Activated T-helper 2 cell treated with anti-CD3 and anti-CD28 coated beads, Interferon-gamma antibody, Interleukin-2, Interleukin-4, amounts not matched to agents 10 μg/mL and 5 μg/mL and 100 μg/mL, durations not matched to agents 14 hours and 24 hours and 36 hours (primary cell): ENCODE measurements at places on chromosomes 13 and 19. TPM values are rescaled to one million over a fixed set of nuclear protein-coding genes. Genes with fewer than 3 reads are reported as not detected.
A peak's percentile ranks its signal among the peaks of the same experiment; 100 is the strongest.

AMER2 gene
- total RNA-seq = not detected in 2 replicates

ZNF208 gene
- 0.05 and 0.48 TPM in 2 replicates for total RNA-seq

KASH5 gene
- total RNA-seq = 0.14 and 0.28 TPM in 2 replicates

SLC5A5 gene
- total RNA-seq = 0.69 and 0.75 TPM in 2 replicates

CBLC gene
- not detected in 2 replicates for total RNA-seq

NLRP11 gene
- total RNA-seq = not detected in 2 replicates

ZNF541 gene
- 0.09 and 0.46 TPM in 2 replicates for total RNA-seq

ERICH4 gene
- total RNA-seq = not detected in 2 replicates

CYP2A6 gene
- total RNA-seq = not detected in 2 replicates

KIR2DL4 gene
- not detected in 2 replicates for total RNA-seq

APOC4 gene
- total RNA-seq = not detected in 2 replicates

ACP7 gene
- not detected in 2 replicates for total RNA-seq

TPRX1 gene
- not detected in 2 replicates for total RNA-seq

CEACAM19 gene
- 1.3 and 1.5 TPM in 2 replicates for total RNA-seq

DNA sequence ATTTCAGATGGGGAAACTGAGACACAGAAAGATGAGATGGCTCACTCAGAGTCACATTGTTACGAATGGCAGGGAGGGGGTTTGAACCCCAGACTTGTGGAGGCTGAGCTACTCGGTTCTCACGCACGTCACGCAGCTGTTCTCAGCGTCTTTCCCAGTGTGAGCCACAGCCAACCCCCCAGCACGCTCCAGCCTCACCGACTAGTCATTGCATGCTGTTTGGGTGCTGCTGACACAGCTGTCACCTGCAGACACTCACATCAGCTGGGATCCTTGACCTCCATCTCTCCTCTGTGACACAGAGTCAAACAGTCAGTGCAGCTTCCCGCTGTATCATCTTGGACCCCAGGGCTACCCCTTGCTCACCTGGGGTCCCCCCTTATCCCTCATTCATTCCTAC lies 2.4 kb upstream of the NCAN start:
- peaks cover 17% of the 10 kb centered on the region for H3K4me1 ChIP-seq
- H3K36me3 ChIP-seq = no peaks in the 10 kb centered on the region
- H3K27ac ChIP-seq = no peak overlapping the region
- H3K4me3 ChIP-seq = no peak overlapping the region
- DNase-seq = no peak
- H3K27me3 ChIP-seq = peaks cover 28% of the 10 kb centered on the region

DNA sequence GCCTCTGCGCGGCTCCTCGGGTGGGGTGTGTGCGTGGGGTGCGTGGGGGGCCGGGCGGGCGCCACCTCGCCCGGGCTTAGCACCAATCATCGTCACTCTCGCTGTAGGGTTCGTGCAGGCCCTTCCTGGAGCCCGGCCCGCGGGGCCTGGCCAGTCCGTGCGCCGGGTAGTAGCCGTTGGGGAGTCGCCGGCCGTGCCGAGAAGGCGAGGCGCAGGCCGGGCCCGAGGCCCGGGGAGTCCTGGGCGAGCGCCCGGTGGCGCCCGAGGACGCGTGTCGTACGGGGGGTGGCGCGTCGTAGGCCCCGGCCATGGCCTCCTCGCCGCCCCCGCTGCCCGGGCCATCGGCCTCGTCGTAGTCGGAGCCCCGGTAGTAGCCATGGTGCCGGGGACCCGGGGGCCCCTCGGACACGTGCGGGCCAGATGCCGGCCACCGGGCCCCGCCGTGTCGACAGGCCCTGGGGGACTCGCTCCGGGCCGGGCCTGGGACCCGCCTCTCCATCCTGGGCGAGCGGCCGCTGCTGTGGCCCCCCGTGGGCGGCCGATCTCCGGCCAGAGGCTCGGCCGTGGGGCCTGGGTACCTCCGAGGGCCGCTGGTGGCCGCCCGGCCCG lies 57.1 kb downstream of the IER2 start:
- no peak for DNase-seq
- H3K4me3 ChIP-seq = no peak overlapping the region
- no peaks in the 10 kb centered on the region for H3K36me3 ChIP-seq
- H3K4me1 ChIP-seq = peaks cover 5% of the 10 kb centered on the region
- no peaks in the 10 kb centered on the region for H3K27me3 ChIP-seq

- no peaks in the 10 kb centered on the region for H3K36me3 ChIP-seq
- H3K4me3 ChIP-seq = peak overlapping the region; percentile 49
- H3K27me3 ChIP-seq = peaks cover 62% of the 10 kb centered on the region
- H3K27ac ChIP-seq = no peak overlapping the region
- no peak for DNase-seq
- H3K4me1 ChIP-seq = peaks cover 37% of the 10 kb centered on the region
Measured at GRCh38 chr19:47445527-47445926, 26.2 kb downstream of the SLC8A2 start.

DNA sequence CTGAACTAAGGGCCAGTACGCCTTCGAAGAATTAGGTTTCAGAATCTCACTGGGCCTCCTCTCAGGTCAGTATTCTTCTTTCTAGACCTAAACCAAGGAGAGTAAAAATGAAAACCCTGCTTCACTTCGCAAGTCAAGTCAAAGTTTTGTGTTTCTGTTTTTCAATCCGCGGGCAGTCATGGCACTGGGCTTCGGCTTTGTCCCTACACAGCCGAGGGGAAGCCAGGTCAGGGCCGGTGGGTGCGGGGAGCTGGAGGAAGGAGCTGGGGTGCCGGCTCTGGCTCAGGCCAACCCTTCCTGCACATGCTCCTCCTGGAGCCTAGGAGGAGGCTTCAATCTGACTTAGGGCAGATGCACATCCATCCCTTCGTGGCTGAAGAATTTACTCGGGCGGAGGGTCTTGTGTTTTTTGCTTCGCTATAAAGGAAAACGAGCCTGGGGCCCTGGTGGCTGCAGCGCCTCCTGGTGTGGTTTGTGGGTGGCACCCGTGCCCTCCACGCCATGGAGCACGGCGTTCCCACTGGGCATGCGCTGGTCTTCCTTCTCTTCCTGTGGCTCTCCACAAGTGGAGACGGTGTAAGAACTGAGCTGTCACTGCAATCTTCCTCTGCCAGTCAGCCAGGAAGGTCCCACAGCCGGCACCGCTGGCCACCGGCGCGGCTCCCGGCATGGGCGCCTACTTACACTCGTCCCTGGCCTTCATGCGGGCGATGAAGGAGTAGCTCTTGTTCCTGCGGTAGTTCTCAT lies 22.5 kb downstream of the C19orf44 start:
- peaks cover 60% of the 10 kb centered on the region for H3K36me3 ChIP-seq
- DNase-seq = no peak
- no peaks in the 10 kb centered on the region for H3K4me1 ChIP-seq
- H3K27ac ChIP-seq = no peak overlapping the region
- no peak overlapping the region for H3K4me3 ChIP-seq
- H3K27me3 ChIP-seq = no peaks in the 10 kb centered on the region

GRCh38 chr19:4402171-4403004 lies at the start of gene CHAF1A:
TSS of gene CHAF1A (plus strand) at chr19:4402640. CDS start at chr19:4402763, 123 bp downstream.
- peak within 1 kb of the TSS; percentile 96 for H3K4me3 ChIP-seq
- peak; percentile 99 for DNase-seq
- H3K27me3 ChIP-seq = no peaks in the 10 kb centered on the region
- H3K36me3 ChIP-seq = peaks cover 36% of the 10 kb centered on the region
- peak within 1 kb of the TSS; percentile 90 for H3K27ac ChIP-seq

GRCh38 chr19:9306443-9306842 lies 3.2 kb downstream of the ZNF699 start:
- no peak overlapping the region for H3K4me3 ChIP-seq
- H3K4me1 ChIP-seq = peaks cover 12% of the 10 kb centered on the region
- no peak overlapping the region for H3K27ac ChIP-seq
- peaks cover 47% of the 10 kb centered on the region for H3K36me3 ChIP-seq

GRCh38 chr19:13797870-13798269 lies 2.6 kb downstream of the ZSWIM4 start:
- no peak for DNase-seq
- no peak overlapping the region for H3K4me3 ChIP-seq
- H3K4me1 ChIP-seq = peaks cover 15% of the 10 kb centered on the region
- peaks cover 8% of the 10 kb centered on the region for H3K36me3 ChIP-seq
- no peak overlapping the region for H3K27ac ChIP-seq

GRCh38 chr19:6276447-6276846 lies 3.3 kb downstream of the MLLT1 start:
- H3K27me3 ChIP-seq = no peaks in the 10 kb centered on the region
- H3K4me3 ChIP-seq = no peak overlapping the region
- H3K36me3 ChIP-seq = peaks cover 11% of the 10 kb centered on the region

- no peaks in the 10 kb centered on the region for H3K27me3 ChIP-seq
- peaks cover 15% of the 10 kb centered on the region for H3K4me1 ChIP-seq
- DNase-seq = no peak
- peaks cover 56% of the 10 kb centered on the region for H3K36me3 ChIP-seq
Measured at GRCh38 chr19:45528149-45528743, 21.0 kb downstream of the VASP start.

DNA sequence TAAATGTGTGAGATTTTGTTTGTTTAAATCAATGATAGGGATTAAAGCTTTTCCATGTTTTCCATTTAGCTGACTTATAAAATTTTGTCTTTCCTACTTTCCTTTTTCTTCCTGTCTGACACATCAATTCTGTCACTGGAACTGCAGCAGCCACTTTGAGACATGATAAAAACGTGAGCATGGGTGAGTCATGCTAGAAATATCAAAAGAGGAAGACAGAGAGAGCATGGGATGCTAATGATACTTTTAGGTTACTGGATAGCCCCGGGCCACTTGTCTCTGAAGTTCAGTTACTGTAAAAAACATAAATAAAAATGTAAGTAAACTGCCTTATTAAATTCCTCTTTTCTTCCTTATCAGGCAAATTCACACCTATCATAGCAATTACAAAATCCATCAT lies 1332.0 kb upstream of the PCDH20 start:
- H3K4me3 ChIP-seq = no peak overlapping the region
- no peaks in the 10 kb centered on the region for H3K27me3 ChIP-seq
- no peak for DNase-seq
- no peaks in the 10 kb centered on the region for H3K36me3 ChIP-seq

DNA sequence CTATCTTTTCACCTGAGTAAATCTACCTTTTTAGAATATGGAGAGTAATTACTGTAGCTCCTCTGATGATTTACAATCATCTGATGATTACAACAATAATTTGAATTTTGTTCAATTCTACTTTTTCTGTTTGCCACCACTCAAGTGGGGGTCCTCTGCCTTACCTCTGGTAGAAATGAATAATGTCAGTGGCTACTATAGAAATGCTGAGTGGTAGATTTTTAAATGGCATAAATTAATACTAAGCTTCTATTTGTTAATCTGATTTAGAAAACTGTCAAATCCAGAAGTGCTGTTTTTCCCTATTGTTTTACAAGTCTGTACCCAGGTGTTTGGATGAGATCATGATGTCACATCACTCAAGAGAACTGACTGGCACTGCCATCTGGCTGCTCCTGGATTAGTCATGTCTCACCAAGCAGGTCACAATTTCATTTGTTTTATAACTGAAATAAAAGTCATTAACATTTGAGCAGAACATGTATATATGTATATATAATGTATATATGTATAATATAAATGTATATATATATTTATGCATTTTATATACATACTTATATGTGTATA lies 494.8 kb downstream of the TBC1D4 start:
- no peak for DNase-seq
- no peaks in the 10 kb centered on the region for H3K36me3 ChIP-seq
- no peak overlapping the region for H3K27ac ChIP-seq
- H3K4me3 ChIP-seq = no peak overlapping the region
- H3K4me1 ChIP-seq = no peaks in the 10 kb centered on the region

DNA sequence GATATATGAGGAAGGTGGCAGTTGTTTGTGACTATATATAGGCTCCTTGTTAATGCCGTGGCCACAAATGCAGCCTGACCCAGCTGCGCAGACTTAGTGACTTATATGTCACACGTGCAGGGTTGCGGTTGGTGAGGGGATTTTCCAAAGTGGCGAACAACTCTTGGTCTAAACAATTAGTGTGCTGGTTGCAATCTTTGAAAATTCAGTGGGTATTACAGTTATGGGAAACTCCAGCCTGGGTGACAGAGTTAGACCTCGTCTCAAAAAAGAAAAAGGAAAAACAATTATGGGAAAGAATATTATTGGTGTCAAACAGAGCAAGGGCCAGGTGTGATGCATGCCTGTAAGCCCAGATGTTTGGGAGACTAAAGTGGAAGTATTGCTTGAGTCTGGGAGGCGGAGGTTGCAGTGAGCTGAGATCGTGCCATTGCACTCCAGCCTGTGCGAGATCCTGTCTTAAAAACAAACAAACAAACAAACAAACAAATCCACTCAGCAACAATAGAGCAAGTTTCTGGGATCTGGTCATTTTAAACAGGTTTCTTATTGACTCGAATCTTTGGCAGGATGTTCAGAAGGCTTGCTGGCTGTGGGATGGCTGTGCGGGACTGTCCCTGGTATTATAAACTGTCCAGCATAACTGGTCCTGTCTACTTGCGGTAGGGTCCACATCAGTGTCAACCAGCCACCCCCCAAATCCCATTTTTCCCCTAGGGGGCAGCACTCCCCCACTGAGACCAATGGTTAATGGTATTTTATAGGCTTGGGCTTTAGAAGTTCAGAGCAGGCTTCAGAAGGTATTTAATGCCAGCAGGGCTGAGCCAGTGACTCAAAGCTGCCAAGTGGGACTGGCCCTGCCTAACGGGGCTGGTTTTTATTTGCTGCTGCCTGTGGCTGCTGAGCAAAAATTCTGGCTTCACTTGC lies 15.4 kb downstream of the RELB start:
- peak; percentile 46 for DNase-seq
- peak overlapping the region; percentile 77 for H3K27ac ChIP-seq
- no peaks in the 10 kb centered on the region for H3K27me3 ChIP-seq

- no peaks in the 10 kb centered on the region for H3K27me3 ChIP-seq
- H3K36me3 ChIP-seq = peaks cover 48% of the 10 kb centered on the region
- H3K4me3 ChIP-seq = peak overlapping the region; percentile 33
- no peak overlapping the region for H3K27ac ChIP-seq
- peaks cover 44% of the 10 kb centered on the region for H3K4me1 ChIP-seq
Measured at GRCh38 chr19:16200038-16201010, 2.6 kb downstream of the AP1M1 start.

GRCh38 chr13:33763021-33763420 lies 54.9 kb upstream of the RFC3 start:
- peaks cover 4% of the 10 kb centered on the region for H3K4me1 ChIP-seq
- no peak overlapping the region for H3K27ac ChIP-seq
- H3K27me3 ChIP-seq = peaks cover 5% of the 10 kb centered on the region
- no peaks in the 10 kb centered on the region for H3K36me3 ChIP-seq
- DNase-seq = no peak
